ENCODE measurements at places on chromosomes 16 and 17.

DNA sequence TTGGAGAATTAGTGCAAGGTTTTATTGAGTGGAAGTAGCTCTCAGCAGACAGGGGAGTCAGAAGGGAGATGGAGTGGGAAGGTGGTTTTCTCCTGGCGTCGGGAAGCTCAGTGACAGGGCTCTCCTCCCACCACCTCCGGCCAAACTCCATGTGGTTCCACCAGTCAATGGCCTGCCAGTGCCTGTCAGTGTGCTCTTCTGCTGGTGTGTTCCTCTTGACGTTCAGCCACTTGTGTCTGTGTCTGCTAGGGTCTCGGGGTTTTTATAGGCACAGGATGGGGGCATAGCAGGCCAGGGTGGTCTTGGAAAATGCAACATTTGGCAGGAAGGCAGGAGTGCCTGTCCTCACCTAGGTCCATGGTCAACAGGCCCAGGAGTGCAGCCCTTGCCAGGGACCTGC is 506.7 kb upstream of the KIF2B start:
- DNase-seq = no peak

DNA sequence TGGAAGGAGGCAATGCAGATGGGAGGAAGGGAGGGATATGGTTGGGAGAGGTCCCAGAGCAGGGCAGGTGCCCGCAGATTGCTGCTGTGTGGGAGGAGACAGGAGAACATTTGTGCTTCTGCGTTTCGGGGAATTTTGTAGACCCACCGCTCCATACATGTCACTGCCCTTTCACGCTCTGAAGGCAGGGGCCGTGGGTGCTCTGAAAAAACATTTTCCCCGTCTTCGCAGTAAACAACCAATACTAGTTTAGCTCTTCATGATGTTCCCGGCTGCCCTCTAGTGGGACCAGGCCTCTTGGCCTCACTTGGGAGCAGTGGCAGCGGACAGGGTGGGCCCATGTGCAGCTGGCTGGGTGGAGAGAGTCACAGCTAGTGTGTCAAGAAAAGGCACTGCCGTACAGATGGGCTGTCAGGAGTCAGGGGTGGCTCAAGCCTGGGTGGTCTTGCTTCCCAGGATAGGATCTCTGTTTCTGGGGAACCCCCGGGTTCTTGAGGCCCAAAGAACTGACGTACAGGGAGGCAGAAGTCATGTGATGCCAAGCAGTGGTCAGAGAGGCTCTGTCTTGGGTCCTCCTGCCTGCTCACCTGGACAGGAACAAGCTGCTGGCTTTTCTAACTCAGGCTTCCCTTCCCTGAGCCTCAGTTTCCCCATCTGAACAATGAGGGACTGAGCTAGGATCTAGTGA is 46.5 kb upstream of the CPNE2 start:
- DNase-seq = peak; percentile 76

- no peak for DNase-seq
These were observed 1.9 kb downstream of the SEC14L1 start for GRCh38 chr17:77142689-77143088.

- DNase-seq = no peak
These were observed 7.1 kb upstream of the CORO6 start for GRCh38 chr17:29629839-29630238.

DNA sequence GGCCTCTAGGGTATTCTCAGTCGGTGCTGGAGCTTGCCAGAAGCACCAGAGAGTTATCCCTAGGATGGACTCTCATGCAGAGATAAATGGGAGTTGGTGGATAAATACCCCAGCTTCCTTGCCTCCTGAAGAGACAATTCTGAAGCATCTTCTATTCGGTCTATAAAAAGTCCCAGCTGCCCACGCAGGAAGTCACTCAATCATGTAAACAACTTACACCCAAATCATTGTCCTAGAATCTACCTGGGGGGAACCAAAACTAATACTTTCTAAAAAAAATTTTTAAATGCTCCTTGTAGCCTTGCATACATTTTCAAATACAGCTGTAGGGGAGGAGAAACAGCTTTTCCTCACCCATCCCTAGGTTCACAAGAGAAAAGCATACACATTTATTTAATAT is 66.6 kb upstream of the ELAC2 start:
- no peak for DNase-seq

DNA sequence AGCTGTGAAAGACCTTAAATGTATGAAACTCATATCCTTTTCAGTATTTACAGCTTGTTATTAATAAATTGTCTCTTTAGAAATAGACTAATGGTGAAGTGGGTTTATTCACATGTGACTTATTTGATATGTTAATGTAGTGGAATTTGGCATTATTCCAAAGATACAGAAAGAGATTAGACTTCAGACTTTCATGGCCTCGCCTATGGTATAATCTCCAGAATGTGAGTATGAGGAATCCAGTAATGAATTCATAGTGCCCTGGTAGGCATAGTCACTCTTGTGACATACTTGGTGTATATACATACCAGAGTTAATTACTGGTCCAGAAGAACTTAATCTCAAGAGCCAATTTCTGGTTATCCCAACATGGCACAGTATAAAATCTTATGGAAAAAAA is 72.7 kb downstream of the OMG start:
- DNase-seq = no peak

GRCh38 chr16:63385714-63386432 is 1349.6 kb upstream of the CDH8 start:
- no peak for DNase-seq

GRCh38 chr16:78675951-78676792 is 576.7 kb downstream of the WWOX start:
- no peak for DNase-seq

- no peak for DNase-seq
These were observed 5.9 kb downstream of the HPR start for GRCh38 chr16:72068930-72069329.

DNA sequence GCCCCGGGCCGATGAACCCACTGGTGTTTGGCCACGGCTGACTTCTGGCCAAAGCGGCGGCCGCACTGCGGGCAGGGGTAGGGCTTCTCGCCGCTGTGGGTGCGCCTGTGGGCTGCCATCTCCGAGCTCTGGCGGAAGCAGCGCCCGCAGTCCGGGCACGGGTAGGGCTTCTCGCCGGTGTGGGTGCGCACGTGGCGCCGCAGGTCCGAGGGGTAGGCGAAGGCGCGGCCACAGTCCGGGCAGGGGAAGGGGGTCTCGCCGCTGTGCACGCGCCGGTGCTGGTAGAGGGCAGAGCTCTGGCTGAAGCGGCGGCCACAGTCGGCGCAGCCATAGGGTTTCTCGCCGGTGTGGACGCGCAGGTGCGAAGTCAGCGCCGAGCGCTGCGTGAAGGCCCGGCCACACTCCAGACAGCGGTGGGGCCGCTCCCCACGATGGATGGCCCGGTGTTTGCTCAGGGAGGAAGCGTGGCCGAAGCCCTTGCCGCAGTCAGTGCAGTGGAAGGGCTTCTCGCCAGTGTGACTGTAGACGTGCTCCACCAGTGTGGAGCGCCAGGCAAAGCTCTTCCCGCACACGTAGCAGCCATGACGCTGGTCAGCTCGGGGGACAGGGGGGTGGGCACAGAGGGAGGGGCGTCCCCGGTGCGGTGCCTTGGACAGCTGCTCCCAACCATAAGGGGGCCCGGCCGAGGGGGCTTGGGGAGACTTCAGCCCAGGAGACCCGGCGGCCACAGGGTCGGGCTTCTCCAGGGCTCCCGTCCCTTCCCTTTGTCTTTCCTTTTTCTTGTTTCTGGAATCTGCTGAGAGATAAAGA is 2.7 kb downstream of the ZNF764 start:
- no peak for DNase-seq

GRCh38 chr17:48494335-48494734 is 36.5 kb downstream of the HOXB1 start:
- no peak for DNase-seq

DNA sequence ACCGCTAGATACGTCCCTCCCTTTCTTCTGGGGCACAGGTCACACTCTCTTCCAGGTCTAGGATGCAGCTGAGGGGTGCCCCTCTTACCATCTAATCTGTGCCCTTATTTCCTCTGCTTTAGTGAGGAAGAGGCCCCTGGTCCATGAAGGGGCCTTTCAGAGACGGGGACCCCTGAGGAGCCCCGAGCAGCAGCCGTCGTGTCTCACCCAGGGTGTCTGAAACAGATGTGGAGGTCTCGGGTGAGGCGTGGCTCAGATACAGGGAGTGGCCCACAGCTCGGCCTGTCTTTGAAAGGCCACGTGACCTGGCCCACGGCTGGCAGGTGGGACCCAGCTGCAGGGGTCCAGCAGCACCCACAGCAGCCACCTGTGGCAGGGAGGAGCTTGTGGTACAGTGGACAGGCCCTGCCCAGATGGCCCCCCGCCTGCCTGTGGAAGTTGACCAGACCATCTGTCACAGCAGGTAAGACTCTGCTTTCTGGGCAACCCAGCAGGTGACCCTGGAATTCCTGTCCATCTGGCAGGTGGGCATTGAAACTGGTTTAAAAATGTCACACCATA is 15.6 kb downstream of the SCGB1C2 start:
- DNase-seq = no peak

GRCh38 chr17:55117164-55117563 is 147.6 kb upstream of the HLF start:
- DNase-seq = no peak

DNA sequence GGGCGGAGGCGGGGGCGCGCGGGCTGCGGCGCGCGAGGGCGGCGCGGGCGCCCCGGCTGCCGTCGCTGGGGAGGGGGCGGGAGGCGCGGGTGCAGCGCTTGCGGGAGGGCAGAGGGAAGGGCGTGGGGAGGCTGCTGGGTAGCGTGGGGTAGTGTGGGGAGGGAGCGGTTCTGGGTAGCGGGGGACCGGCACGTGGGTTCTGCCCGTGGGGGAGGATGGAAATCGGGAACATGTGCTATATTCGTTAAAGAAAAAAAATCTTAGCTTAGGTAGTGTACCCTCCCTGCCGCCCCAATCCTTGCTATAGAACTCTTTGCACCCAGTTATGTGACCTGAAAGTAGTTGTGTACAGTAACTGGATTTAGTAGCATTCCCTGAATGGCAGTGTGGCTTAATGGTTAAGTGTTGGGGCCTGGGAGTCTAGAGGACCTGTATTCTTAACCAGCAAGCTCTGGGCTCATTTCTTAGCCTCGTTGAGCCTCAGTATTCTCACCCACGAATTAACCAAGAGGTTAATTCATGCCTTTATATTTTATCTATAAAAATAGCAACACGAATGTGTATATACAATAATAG is 646 bp downstream of the RABEP1 start:
- DNase-seq = peak; percentile 27

- DNase-seq = no peak
These were observed 606.4 kb upstream of the SALL1 start for GRCh38 chr16:51757505-51757904.

DNA sequence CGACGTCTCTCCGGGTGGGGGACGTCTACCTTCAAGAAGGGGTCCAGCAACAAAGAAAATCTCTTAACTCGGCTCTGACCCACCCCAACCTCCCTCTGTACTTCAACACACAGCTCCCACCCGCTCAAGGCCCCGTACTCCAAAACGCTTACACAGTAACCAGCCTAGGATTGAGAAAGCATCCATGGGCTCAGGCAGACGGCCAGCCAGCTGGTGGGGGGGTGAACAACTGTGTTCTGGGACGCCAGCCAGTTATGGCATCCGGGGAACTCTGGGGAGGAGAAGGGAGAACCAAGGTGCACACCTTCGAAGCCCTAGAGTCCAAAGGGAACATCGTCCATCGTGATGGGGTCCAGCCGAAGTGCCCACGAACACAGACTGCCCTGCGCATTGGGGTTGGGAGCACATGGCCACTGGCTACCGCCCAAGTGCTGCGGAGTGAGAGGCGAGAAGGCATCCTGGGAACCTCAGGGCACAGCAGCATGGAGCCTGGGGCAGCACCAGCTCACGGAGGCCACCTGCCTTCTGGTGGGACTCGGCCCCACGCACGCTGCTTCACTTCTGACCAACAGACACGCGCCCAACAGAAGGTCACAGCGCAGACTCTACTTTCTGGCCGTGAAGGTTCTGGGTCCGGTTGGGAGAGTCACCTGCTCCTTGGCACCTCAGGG is 14.3 kb downstream of the SLC16A3 start:
- DNase-seq = no peak

GRCh38 chr16:27847030-27847550 is 216.4 kb downstream of the GSG1L start:
- DNase-seq = no peak

GRCh38 chr16:68086336-68086841 is 1.2 kb downstream of the NFATC3 start:
- peak; percentile 65 for DNase-seq

GRCh38 chr17:41315204-41315794 is at the start of gene KRTAP17-1:
TSS of gene KRTAP17-1 (minus strand) at chr17:41315710. CDS start at chr17:41315650, 60 bp downstream.
- no peak for DNase-seq

- DNase-seq = no peak
These were observed 13.1 kb downstream of the MAP2K6 start for GRCh38 chr17:69427486-69428197.

GRCh38 chr16:85451641-85452363 is 161.3 kb upstream of the GSE1 start:
- no peak for DNase-seq

GRCh38 chr17:77632619-77633018 is 325.9 kb upstream of the TNRC6C start:
- DNase-seq = no peak

DNA sequence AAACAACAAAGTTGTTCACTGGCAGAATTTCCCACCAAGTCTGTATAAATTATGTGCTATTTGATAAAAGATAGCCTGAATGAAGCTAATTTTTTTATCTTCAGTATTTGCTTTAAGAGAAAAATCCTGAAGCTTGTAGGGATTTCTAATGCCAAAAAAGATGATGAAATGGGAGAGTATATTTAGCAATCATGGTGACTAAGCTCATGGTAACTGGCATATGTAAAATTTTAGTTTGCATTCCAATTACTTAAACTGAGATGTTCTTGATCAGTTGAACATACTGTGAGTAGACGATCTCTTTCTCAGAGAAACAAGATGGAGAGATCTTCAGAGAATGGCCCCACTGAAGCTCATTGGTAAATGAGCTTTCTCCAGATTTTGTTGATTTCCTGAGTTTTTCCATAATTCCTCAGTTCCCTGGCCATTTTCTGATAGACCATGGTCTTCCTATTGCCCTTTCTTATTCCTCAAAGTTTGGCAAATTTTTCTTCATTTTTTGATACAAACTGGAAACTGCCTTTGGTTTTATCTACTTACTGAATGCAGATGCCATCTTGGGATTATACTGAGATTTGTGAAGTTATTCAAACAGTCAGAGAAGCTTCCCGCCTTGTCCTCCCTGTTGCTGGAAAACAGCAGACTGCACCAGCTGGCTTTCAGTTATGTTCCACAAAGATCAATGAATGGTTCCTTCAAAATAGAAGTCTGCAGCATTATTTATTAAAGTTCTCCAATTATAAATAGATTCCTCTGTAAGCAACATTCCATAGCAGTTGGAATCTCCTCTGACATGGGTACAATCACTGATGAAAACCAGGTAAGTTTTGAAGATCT is 68.3 kb upstream of the ALOX12 start:
- DNase-seq = no peak
